Activated CD4-positive, alpha-beta T cell treated with anti-CD3 and anti-CD28 coated beads for 4 hours (primary cell): ENCODE measurements at places on chromosomes 12 and 14.

DNA sequence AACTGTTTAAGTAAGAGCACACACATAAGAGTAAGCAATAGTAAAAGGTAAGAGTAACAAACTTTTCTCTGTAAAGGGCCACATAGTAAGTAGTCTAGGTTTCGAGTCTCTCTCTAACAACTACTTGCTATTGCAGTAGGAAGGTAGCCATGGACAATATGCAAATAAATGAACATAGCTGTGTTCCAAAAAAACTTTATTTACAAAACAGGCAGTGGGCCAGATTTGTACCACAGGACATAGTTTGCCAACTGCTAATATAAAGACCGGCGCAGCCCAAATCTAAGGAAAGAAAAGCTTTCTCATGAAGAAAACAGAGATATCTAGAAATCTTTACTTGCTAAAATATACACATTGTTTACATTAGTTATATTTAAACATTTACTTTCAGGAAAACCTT is 239.0 kb upstream of the EGLN3 start:
- no peak for DNase-seq

DNA sequence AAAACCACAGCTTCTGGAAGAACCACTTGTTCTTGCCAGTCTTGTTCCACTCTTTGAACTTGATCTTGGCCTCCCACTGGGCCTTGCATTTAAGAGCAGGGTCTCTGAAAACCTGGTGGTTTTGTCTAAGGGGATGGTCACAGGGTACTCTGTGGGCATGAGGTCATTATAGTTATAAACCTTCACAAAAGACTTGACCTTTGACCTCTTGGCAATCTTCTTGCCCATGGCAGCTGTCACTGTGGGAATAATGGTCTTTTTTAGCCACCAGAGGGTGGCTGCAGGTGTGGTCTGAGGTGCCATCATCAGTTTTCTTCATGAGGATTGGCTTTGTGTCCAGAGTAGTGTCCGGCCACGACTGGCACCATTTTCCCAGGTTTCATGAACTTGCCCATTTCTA is 9.1 kb downstream of the ATP6V0A2 start:
- DNase-seq: no peak

GRCh38 chr14:59595071-59595470 is 18.5 kb upstream of the CCDC175 start:
- DNase-seq: no peak

DNA sequence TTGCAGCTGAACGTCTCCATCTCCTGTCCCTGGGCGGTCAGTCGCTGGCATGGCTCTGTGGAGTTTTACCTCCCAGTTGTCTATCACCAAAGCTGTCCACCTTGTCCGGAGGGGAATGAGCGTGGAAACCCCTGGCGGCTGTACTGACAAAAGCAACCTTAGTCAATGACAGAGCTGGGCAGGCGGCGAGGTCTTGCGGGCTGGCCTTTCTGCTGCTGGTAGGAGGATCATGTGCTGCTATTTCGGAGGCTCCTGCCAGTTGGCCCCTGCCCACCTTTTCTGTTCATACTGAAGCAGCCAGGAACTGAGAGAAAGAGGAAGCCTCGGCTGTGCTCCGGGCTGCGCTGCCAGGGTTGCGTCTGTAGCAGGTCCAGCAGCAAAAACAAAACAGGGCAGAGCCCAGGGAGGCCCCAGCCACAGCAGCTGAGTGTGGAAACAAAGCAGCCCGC is 57.7 kb downstream of the HMGA2 start:
- no peak for DNase-seq

GRCh38 chr14:90562652-90563051 is 165.8 kb downstream of the CALM1 start:
- no peak for DNase-seq

DNA sequence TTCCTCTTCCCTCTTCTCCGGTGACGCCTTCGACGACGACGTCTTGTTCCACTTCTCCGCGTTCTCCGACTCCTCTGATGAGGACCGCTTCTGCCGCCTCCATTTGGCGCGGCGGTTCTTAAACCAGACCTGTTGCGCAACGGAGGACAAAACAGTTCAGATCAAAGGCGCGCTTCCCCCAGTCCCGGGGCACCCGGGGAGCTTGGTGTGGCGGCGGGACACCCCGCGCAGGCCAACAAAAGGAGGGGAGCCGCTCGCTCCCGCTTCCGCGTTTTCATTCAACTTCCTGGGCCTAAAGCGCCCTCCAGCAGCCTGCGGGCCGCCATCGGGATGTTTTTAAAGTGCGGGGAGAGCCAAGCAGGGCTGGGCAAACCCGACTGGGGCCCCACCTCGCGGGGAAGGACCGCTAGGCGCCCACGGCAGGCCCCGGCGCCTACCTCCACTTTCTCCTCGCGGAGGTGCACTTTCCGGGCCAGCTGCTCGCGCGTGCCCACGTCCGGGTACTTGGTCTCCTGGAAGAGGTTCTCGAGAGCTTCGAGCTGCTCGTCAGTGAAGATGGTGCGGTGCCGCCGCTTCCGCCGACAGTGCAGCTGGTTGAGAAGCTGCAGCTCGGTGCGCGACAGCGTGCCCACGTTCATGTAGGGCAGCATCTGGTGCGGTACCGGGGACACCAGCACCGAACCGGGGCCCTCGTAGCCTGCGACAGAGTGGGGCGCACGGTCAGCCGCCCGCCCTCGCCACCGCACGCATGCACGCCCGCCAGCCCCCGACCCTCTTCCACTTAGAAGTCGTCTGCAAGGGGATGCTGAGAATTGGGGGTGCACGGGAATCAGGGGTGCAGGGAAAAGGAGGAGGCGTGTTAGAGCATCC is 1.2 kb downstream of the GSC start:
- no peak for DNase-seq

DNA sequence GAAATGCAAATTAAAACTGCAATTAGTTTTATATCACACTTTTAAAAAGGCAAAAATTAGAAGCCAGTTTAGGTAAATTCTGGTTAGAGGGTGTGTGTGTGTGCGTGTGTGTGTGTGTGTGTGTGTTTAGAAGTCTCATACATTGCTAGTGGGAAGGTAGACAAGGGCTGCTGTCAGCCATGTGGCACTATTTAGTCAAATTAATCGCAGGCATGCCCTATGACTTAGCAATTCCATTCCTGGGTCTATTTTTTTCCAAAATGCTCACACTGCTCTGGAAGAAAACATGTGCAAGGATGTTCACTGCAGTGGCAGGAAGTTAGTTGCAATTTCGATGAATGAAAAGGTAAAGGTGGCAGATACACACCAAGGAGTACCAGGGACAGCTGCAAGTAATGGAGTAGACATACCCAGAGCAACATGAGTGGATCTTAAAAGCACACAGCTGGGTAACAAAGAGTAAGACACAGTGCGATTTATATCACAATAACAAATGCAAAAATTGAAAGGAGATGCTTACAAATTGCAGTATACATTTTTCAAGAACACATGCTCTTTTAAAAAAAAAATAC is 11.6 kb downstream of the CAPZA3 start:
- no peak for DNase-seq

DNA sequence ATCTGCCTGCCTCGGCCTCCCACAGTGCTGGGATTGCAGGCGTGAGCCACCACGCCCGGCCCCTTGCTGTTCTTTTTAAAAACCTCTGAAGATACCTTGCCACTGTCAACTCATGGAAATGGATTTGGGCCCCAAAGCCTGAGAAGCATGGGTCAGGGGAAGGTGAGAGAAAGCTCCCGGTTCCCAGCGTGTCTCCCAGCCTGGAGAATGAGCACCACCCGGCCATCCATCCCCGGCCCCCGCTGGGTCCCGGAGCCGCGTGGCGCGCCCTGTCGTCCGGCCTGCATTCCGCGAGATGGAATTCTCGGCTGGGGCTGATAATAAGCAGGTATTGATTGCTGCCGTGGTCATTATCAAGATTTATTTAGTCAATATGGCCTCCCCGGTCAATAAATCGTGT is 126.5 kb upstream of the MYL2 start:
- DNase-seq: no peak

- DNase-seq: no peak
These were observed 435.8 kb downstream of the NRXN3 start for GRCh38 chr14:78605897-78606500.

GRCh38 chr14:21923820-21924219 is 250.2 kb upstream of the OR4E1 start:
- DNase-seq: peak; percentile 29

DNA sequence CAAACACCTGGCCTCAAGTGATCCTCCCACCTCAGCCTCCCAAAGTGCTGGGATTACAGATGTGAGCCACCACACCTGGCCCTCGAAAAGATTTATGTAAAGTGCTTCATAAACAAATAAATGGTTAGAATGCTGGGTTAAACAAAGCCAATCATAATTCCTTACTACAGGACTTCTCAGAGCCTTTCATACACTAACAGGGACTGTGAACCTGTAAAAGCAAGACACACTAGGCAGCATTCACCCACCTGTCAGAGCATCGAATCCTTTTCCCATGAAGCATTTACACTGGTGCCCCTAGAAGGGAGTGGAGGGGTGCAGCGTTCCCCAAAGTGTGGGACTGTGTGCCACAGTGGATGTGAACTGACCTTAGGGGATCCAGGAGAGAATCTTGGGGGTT is 29.5 kb downstream of the TRPV4 start:
- DNase-seq: no peak

DNA sequence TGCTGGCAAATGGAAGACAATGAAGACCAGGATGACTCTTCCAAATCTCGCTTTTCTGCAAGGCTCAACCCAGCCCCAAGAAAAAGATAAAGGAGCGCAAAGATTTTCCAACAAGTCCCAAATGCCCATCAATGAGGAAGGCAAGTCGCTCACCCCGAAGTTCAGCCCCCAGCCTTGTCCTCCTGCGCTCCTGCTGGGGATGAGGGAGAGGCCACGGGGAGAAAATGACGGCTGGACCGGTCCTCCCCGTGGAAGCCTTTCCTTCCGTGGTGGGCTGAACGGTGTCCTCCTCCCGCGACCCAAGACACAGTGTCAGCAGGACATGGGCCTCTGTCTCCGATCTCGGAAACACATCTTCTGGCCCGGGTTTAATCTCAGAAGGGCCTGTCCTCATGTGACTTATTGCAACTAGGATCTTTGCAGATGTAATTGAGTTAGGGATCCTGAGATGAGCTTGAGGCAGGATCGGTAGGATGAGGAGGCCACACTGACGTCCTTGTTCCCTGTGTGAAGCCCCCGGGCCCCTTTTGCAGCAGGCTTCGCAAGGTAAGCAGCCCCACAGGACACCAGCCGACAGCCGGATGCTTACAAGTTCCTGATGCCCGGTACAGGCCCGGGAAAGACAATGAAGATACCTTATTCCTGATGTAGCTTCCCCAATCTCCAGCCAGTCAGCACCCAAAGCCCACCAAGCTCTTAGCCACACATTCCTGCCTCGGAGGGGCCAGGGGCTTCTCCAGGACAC is 64.2 kb downstream of the GALNT9 start:
- no peak for DNase-seq

DNA sequence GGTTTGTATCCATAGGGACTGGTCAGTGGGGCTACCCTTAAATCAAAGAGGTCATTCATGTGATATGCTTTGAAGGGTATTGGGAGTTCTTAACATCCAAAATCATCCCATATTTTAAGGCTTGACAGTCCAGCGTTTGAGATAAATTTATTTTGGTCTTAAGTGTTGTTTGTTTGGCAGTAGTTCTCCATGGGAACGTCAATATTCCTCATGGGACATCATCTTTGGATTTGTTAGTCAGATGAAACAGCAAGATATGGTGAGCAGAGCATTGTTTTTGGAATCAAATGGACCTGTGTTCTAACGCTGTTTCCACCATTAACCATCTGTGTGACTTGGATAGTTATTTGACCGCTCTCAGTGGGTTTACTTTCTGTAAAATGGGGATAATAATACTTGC is 45.9 kb upstream of the GSG1 start:
- DNase-seq: no peak

DNA sequence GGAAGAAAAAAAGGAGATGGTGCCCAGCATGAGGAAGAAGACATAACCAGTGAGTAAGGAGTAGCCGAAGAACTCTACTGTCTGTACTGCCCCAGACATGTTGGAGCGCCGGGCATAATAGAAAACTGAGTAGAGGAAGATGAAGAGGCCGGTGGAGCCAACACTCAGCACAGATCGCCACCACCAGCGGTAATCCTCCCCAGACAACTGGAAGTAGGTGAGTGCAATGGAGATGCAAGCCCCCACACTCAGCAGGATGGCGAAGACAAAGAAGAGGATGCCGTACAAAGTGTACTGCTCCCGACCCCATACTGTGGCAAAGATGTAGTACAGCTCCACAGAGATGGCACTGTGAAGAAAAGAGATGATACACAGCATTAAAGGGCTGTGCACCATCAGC is 844 bp upstream of the IPO4 start:
- no peak for DNase-seq

DNA sequence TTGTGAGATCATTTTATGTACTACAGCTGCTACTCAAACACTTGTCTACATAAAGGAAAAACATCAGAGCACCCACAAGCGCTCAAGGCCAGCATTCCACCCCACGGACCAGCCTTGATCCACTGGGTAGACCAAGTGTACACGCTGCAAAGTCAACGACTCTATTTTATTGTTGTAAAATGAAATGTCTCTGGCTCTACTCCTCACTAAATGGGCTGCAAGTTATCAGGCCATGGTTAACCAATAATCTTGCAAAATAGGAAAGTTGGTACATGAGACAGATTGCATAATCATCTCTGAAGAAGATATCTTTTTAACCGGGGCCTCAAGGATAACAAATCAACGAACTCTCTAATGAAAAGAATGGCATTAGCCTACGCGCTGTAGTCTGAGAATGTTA is 69.9 kb upstream of the FOXN3 start:
- no peak for DNase-seq

DNA sequence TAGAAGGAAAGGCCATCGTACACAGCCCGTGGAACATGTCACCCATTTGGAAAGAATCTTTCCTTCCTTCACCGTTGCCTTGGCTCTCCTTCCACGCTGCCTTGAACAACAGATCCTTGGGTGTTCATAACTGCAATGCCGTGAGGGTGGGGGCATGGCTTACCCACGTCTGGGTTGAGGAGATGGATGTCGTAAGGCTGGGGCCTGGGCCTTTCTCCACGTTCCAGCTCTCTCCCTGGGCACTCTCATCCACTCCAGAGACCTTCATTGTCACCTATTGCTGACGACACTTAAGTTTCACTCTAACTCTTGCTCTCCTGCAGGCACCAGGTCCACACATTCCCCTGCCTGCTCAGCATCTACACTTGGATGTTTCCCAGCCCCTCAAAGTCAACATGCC is 19.4 kb downstream of the ANO2 start:
- no peak for DNase-seq
